ENCODE measurements at places on chromosomes 16 and 17. TPM values are rescaled to one million over a fixed set of nuclear protein-coding genes. Genes with fewer than 3 reads are reported as not detected.

The TPSD1 gene
- not detected for total RNA-seq

The CEP295NL gene
- total RNA-seq: 3.6 TPM

The ST6GALNAC2 gene
- total RNA-seq: 18.7 TPM

GRCh38 chr17:80765241-80765961 is 220.8 kb downstream of the RPTOR start:
- no peak for DNase-seq

GRCh38 chr17:19833914-19834313 is 33.8 kb downstream of the ULK2 start:
- DNase-seq: no peak

GRCh38 chr17:47292206-47292605 is 31.5 kb upstream of the EFCAB13 start:
- no peak for DNase-seq

DNA sequence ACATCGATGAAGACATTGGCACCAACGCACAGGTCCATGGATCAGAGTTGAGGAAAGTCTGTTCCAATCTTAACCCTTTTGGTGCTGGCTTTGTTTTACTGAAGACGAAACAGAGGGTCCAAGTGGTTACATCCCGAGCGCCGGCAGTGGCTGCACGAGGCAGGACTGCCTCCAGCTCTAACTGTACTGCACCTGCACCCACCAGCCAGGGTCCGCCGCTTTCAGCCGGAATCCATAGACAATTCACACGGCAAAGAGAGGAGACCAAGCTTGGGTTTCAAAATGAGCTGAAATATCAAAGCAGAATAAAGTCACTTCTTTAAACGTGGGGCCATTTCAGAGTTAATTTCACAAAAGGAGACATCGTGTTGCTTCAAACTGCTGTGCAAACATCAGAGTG is 21.2 kb upstream of the ZC3H18 start:
- no peak for DNase-seq

DNA sequence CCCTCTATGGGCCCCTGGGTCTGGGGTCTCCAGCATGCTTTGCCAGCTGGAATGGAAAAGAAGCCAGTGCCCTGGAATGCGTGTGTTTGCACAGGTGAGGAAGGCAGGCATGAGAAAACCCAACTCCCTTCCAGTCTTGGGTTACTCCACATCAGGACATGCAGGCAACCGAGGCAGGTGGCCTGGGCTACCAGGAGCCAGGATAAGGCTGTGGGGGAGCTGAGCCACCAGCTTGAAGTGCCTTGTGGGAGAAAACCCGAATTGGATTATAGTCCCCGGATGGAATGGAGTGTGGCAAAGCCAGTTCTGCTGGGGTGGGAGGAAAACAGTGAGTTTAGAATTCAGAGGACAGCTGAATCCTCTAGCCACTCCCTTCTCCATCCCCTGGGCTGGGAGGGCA is 7.2 kb downstream of the SRCIN1 start:
- peak; percentile 87 for DNase-seq
